Activated CD4-positive, alpha-beta T cell treated with anti-CD3 and anti-CD28 coated beads, Interleukin-2, amount 50 U/mL, for 16 hours (primary cell): ENCODE measurements at places on chromosomes 6 and 20.

DNA sequence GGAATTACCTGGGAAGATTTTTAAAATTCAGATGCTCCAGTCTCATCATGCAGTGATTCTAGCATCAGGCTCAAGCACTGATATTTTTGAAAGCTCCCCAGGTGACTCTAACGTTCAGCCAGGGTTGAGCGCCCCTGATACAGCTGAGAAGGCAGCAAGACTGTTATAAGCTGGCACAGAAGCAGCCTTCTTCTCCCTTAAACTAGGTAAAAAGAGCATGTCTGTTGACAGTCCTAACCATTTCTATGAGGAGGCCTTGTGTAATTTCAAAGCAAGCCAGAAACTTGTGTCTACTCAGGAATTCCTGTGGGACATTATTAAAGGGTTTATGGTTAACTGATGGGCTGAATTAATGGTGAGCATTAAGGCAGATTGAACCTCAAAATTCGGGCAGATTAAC lies 141.9 kb downstream of the PDE7B start:
- DNase-seq, result no peak

- no peak for DNase-seq
Measured at GRCh38 chr6:49913636-49914375, 47.5 kb upstream of the CRISP1 start.

- DNase-seq, result no peak
Measured at GRCh38 chr6:25004357-25004756, 68.6 kb upstream of the RIPOR2 start.

DNA sequence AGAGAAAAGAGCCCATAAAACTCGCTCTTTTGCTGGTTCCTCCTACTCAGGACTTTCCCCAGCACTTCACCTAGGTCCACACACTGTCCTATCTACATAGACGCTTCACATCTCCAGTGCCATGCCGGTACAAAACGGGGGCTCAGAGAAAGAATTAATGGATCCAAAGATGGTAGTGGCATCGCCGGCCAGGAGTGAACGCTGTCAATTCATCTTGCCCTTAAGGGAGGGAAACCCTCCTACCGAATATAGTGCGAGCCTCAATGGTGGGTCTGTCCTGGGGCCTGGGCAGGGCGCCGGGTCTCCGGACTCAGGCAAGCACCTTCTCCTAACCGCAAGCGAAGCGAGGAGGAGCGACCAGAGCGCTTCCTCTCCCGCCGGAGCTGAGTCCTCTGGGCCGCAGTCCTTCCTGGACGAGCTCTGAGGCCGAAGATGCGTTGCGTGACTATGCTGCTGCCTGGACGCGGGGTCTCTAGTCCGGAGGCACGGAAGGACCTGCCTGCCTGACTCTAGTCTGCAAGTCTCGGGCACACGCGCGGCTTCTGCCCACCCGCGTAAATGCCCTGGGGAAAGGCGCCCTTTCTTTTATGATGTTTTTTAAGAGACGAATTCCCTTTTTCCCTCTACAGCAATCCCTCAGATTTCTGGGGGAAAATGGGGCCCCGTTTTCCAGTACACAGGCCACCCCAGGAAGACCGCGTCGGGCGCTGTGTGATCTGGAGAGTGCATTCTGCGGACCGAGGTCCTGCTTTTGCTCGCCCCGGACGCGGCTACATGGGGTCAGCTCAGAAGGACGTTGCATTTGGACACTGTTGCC lies 100.1 kb upstream of the PRDM1 start:
- no peak for DNase-seq

- peak; percentile 54 for DNase-seq
Measured at GRCh38 chr20:50635676-50636600, 55.4 kb downstream of the RIPOR3 start.
